ENCODE measurements at places on chromosomes 3 and 15. TPM values are rescaled to one million over a fixed set of nuclear protein-coding genes. Genes with fewer than 3 reads are reported as not detected.
A peak's percentile ranks its signal among the peaks of the same experiment; 100 is the strongest.

Gene IL5RA
- total RNA-seq: not detected

Gene AGBL1
- total RNA-seq: not detected

Gene BNC1
- total RNA-seq: not detected

Gene MESP1
- total RNA-seq: 5.3 TPM

Gene AMT
- 4.4 TPM for total RNA-seq

Gene VGLL3
- not detected for total RNA-seq

GRCh38 chr15:93072411-93073394 lies 16.3 kb downstream of the RGMA start:
- H3K27ac ChIP-seq: no peak overlapping the region
- peaks cover 17% of the 10 kb centered on the region for H3K4me1 ChIP-seq
- peak overlapping the region; percentile 23 for H3K4me3 ChIP-seq
- no peaks in the 10 kb centered on the region for H3K36me3 ChIP-seq

- H3K4me1 ChIP-seq: no peaks in the 10 kb centered on the region
- no peak overlapping the region for H3K4me3 ChIP-seq
- no peak overlapping the region for H3K27ac ChIP-seq
- H3K36me3 ChIP-seq: no peaks in the 10 kb centered on the region
Observed at GRCh38 chr3:182440101-182440500, 353.2 kb upstream of the ATP11B start.

GRCh38 chr3:62873451-62873760 lies 1.8 kb downstream of the CADPS start:
- H3K27me3 ChIP-seq: peaks cover 43% of the 10 kb centered on the region
- DNase-seq: no peak
- H3K4me3 ChIP-seq: no peak overlapping the region
- H3K27ac ChIP-seq: no peak overlapping the region

DNA sequence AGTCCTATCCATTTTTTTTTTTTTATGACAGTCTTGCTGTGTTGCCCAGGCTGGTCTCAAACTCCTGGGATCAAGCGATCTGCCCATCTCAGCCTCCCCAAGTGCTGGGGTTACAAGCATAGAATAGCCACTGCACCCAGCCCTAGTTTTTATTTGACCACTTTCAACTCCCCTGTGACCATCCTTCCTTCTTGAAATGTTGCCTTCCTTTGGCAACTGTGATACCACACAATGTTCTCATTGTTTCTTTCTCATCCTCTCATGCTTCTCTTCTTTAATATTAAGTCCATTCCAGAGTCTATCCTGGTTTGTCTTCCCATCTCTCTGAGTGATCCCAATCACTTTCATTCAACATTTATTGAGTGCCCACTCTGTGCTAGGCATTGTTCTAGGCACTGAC lies 7.9 kb upstream of the GPD1L start:
- H3K36me3 ChIP-seq: peaks cover 2% of the 10 kb centered on the region
- no peak overlapping the region for H3K4me3 ChIP-seq
- no peak for DNase-seq
- H3K4me1 ChIP-seq: peaks cover 3% of the 10 kb centered on the region
- no peaks in the 10 kb centered on the region for H3K27me3 ChIP-seq

DNA sequence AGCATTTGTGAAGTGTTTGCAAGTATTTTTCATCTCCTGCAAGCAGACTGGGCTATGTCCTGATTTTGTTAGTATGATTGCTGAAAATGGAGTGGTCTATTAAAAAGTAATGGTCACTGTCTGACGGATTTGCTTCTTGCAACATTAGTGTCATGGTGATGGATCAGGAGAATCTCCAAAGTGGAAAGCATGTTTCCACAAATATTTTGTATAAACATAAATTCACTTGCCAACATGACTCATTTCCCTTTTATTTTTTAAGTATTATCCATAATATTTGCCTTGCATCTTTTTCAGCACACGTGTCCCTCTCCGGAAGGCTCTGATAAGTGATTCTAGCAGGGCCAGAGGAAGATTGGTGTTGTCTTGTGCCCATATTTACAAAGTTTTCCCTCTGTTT lies 27.4 kb upstream of the CACNA2D3 start:
- H3K27me3 ChIP-seq: peaks cover 3% of the 10 kb centered on the region
- no peak for DNase-seq
- no peaks in the 10 kb centered on the region for H3K4me1 ChIP-seq
- H3K27ac ChIP-seq: no peak overlapping the region

- DNase-seq: no peak
- H3K27ac ChIP-seq: no peak overlapping the region
- H3K4me1 ChIP-seq: no peaks in the 10 kb centered on the region
- H3K36me3 ChIP-seq: no peaks in the 10 kb centered on the region
- no peaks in the 10 kb centered on the region for H3K27me3 ChIP-seq
Observed at GRCh38 chr15:36964626-36965025, 135.7 kb downstream of the MEIS2 start.

- no peak overlapping the region for H3K4me3 ChIP-seq
- H3K27me3 ChIP-seq: no peaks in the 10 kb centered on the region
- no peak overlapping the region for H3K27ac ChIP-seq
- DNase-seq: no peak
- H3K4me1 ChIP-seq: no peaks in the 10 kb centered on the region
Observed at GRCh38 chr3:75938921-75939320, 153.6 kb upstream of the ZNF717 start.

DNA sequence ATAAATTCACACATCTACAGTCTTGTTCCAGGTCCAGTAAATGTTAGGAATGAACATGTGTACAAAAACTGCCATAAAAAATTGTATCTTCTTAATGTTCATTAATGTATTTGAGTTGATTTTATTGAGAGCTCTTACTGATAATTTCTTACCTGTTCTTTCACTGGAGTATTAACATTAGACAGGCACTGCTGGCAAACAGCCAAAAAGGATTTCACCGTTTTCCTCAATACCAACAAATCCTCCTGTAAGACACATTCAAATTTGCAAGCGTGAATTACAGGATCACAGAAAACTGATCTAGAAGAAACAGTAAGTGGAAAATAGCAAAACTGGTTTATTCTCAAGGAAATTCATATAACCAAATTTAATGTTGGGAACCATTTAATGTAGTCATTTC lies 127.4 kb downstream of the PCCB start:
- no peak overlapping the region for H3K27ac ChIP-seq
- H3K27me3 ChIP-seq: no peaks in the 10 kb centered on the region
- H3K4me1 ChIP-seq: no peaks in the 10 kb centered on the region
- H3K36me3 ChIP-seq: peaks cover 24% of the 10 kb centered on the region
- no peak overlapping the region for H3K4me3 ChIP-seq

DNA sequence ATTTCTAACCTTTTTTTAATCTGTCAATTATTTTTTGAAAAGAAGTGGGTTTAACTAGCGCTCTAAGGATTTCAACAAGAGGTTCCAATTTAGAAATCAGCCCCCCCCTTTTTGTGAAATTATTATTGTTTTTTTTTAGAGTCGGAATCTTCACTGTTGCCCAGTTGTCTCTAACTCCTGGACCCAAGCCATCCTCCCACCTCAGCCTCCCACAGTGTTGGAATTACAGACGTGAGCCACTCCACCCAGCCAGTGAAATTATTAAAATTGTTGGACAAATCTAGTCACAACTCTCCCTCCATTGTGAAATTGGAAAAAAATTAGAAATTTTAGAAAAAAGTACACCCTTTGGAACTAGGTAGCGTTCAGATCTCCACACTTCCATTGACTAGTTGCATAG lies 2.5 kb downstream of the AKAP13 start:
- no peaks in the 10 kb centered on the region for H3K27me3 ChIP-seq
- peaks cover 3% of the 10 kb centered on the region for H3K36me3 ChIP-seq
- no peak overlapping the region for H3K27ac ChIP-seq
- no peak for DNase-seq
- H3K4me3 ChIP-seq: peak overlapping the region; percentile 11

DNA sequence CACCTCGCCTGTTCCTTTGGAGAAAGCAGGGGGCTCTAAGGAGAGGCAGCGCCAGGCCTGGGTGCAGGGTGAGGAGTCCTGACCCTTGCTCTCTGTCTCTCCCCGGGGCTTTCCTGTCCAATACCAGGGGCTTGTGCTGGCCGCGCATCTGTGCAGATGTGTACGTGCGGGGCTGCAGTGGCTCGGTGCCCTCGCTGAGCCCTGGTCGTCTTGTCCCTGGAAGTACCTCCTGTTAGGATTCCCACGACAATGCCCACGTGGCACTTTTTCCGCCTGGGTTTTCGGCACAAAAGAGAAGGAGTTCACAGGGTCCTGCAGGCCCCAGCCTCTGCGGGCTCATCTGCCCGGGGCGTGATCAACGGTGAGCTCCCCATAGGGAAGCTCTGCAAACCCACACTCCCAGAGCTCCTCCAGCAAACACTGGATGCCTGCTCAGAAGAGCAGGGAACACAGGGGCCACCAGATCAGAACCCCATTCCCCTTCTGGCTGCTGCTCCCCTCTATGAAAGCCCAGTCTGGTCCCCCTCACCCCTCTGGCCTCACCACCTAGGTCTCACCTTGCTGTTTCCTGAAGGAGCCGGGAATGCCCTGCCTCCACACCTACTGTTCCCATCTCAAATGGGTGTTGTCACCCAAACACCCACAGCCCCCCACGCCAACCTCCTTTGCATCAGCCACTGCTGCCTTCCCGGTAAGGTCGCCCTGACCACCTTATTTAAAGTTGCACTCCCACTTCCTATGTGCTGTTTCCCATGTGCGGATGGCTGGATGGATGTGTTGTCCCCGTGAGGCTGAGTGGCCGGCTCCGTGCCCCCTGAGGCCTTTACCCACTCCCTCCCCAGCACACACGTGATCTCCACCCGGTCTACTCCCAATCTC lies 62.6 kb upstream of the PRR20G start:
- H3K4me1 ChIP-seq: no peaks in the 10 kb centered on the region
- H3K4me3 ChIP-seq: no peak overlapping the region
- no peaks in the 10 kb centered on the region for H3K36me3 ChIP-seq
- H3K27ac ChIP-seq: no peak overlapping the region

- peaks cover 4% of the 10 kb centered on the region for H3K36me3 ChIP-seq
- H3K27me3 ChIP-seq: no peaks in the 10 kb centered on the region
- H3K4me1 ChIP-seq: peaks cover 7% of the 10 kb centered on the region
- H3K27ac ChIP-seq: no peak overlapping the region
Observed at GRCh38 chr3:4356546-4357410, 53.6 kb downstream of the SETMAR start.

DNA sequence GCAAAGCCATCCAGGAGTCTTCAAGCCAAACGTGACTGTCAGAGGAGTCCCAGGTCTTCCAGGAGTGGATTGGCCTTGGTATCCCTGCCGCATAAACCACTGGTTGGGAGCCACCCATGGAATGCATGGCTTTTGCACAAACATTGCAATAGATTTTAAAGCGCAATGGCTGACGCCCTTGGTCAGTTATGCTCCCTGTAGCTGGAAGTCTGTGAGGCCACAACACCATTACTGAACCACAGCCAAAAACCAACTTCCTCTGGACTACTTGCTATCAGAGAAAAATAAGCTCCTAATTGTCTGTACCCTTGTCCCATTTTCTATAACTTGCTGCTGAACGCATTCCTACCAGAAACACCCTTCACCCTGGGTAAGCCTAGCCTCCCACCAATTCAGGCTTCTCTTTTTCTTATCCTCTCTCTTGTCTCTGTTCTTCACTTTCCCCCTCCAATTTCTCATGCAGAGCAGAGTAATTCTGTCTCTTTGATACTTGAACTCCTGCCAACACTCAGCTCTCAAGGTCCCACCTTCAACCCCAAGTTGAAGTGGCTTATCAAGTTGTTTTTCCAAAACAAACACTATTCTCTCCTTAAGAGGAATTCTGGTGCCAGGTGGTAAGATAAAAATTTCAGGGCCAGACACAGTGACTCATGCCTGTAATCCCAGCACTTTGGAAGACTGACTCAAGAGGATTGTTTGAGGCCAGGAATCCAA lies 176.4 kb upstream of the UBE2E1 start:
- H3K27me3 ChIP-seq: peaks cover 3% of the 10 kb centered on the region
- peaks cover 4% of the 10 kb centered on the region for H3K4me1 ChIP-seq
- no peak overlapping the region for H3K27ac ChIP-seq
- H3K4me3 ChIP-seq: no peak overlapping the region
- DNase-seq: no peak

- H3K4me1 ChIP-seq: no peaks in the 10 kb centered on the region
- H3K27ac ChIP-seq: no peak overlapping the region
- H3K4me3 ChIP-seq: no peak overlapping the region
- DNase-seq: no peak
Observed at GRCh38 chr3:134699141-134699711, 48.4 kb upstream of the KY start.

- no peak overlapping the region for H3K27ac ChIP-seq
- no peaks in the 10 kb centered on the region for H3K4me1 ChIP-seq
- no peak overlapping the region for H3K4me3 ChIP-seq
- no peak for DNase-seq
- H3K36me3 ChIP-seq: no peaks in the 10 kb centered on the region
- H3K27me3 ChIP-seq: no peaks in the 10 kb centered on the region
Observed at GRCh38 chr3:157420606-157421130, 16.0 kb upstream of the PTX3 start.

DNA sequence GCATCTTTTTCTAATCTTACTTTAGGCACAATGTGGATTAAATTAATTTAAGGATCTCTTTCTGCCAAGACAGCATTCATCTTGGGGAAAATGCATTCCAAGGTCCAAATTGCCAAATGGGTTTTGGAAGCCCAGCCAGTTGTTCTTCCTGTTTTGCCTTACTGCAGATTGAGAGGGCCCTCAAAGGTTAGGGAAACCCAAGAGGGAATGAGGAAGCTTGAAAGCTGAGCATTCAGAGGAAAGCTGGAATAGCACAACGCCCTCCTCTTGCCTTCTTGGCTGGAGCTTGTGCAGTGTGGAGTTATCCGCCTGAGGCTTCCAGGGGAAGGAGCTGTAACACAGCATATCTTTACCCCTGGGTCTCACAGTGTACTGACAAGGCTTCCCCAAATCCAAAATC lies 18.2 kb upstream of the SACM1L start:
- peaks cover 28% of the 10 kb centered on the region for H3K4me1 ChIP-seq
- H3K4me3 ChIP-seq: no peak overlapping the region
- no peaks in the 10 kb centered on the region for H3K27me3 ChIP-seq
- peaks cover 53% of the 10 kb centered on the region for H3K36me3 ChIP-seq

GRCh38 chr15:75982468-75982867 lies 29.8 kb downstream of the NRG4 start:
- H3K4me1 ChIP-seq: no peaks in the 10 kb centered on the region
- H3K27ac ChIP-seq: no peak overlapping the region
- no peak for DNase-seq

- no peak overlapping the region for H3K27ac ChIP-seq
- no peak for DNase-seq
- no peaks in the 10 kb centered on the region for H3K36me3 ChIP-seq
- H3K4me3 ChIP-seq: no peak overlapping the region
Observed at GRCh38 chr15:40510201-40510600, 39.4 kb downstream of the CHST14 start.

- H3K27ac ChIP-seq: no peak overlapping the region
- peaks cover 7% of the 10 kb centered on the region for H3K4me1 ChIP-seq
- DNase-seq: no peak
- H3K4me3 ChIP-seq: no peak overlapping the region
Observed at GRCh38 chr3:31092748-31093589, 198.5 kb upstream of the GADL1 start.

GRCh38 chr3:183637106-183637486 lies 1.7 kb downstream of the KLHL24 start:
- H3K4me3 ChIP-seq: peak overlapping the region; percentile 87
- no peak for DNase-seq
- peak overlapping the region; percentile 94 for H3K27ac ChIP-seq
- peaks cover 43% of the 10 kb centered on the region for H3K4me1 ChIP-seq
- no peaks in the 10 kb centered on the region for H3K27me3 ChIP-seq
- H3K36me3 ChIP-seq: no peaks in the 10 kb centered on the region

Data from activated CD8-positive, alpha-beta T cell treated with anti-CD3 and anti-CD28 coated beads for 36 hours (primary cell).